HuH-7 (cell line): ENCODE measurements at places on chromosomes 13 and 19.
A peak's percentile ranks its signal among the peaks of the same experiment; 100 is the strongest.

- no peak for DNase-seq
Observed at GRCh38 chr19:11890634-11891033, 3.1 kb downstream of the ZNF69 start.

- DNase-seq, result no peak
Observed at GRCh38 chr13:113907635-113908617, 44.0 kb upstream of the GAS6 start.

DNA sequence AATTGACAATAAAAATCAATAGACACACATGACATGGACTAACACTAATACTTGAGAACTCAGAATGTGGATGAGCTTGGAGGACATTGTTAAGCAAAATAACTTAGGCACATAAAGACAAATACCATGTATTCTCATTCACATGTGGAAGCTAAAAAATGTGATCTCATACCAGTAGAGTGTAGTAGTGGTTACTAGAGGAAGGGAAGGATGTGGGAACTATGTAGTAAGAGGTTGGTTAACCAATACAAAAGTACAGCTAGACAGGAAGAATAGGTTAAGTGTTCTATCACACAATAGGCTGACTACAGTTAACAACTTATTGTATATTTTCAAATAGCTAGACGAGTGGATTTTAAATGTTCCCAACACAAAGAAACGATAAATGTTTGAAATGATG, 415.8 kb upstream of the KLF12 start:
- no peak for DNase-seq

GRCh38 chr13:65915195-65915594, 1314.9 kb downstream of the PCDH9 start:
- no peak for DNase-seq

DNA sequence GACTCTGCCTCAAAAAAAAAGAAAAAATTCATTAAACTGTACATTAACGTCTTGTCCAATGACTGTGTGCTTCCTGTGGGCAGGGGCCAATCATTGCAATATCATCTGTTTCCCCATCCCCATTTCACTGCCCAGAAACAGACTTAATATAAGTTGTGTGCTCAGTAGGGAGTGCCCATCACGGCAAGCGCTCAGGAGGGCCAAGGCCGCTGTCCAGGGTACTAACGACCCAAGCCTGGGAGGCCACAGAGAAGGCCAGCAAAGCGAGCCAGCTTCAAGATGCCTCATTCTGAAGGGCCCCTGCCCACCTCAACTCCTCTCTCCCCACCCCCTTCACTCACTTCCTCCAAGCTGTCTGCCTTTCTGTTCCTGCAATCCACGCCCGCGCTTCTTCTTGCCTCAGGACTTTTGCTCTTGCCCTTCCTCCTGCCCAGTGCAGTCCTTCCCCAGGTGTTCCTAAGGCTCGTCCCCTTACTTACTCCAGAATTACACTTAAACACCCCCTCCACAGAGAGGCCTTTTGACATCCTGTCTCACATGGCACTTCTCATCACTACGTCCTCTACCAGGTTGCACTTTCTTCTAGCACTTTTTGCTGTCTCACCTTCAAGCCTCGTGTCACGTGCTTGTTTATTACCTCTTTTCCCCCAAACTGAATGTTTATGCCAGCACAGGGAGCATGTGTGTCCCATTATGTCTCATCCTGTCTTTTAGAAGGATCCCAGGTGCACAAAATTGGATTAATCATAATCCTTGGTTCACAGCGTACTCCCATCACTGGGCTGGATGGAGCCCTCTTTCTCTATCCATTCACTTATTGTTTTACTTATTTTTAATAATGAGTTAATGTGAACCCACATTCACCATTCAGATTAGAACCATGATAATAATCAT, 11.3 kb upstream of the POU2F2 start:
- DNase-seq, result peak; percentile 61

DNA sequence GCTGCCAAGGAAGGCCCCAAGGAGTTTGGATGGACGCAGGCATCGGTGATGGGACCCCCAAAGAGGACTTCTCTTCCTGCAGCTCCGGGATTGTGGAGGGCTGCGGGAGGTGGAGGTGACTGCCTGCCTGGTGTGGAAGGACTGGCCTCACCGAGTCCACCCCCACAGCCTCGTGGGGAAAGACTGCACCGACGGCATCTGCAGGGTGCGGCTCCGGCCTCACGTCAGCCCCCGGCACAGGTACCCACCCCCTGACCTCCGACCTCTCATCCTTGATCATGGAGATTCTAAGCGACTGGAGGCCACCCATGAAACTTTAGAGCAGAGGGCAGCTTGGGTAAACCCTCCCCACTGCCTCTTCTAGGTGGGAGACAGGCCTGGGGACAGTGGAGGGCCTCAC, 16.9 kb upstream of the CLASRP start:
- DNase-seq, result no peak

- no peak for DNase-seq
Observed at GRCh38 chr13:101982903-101983302, 418.9 kb downstream of the FGF14 start.

DNA sequence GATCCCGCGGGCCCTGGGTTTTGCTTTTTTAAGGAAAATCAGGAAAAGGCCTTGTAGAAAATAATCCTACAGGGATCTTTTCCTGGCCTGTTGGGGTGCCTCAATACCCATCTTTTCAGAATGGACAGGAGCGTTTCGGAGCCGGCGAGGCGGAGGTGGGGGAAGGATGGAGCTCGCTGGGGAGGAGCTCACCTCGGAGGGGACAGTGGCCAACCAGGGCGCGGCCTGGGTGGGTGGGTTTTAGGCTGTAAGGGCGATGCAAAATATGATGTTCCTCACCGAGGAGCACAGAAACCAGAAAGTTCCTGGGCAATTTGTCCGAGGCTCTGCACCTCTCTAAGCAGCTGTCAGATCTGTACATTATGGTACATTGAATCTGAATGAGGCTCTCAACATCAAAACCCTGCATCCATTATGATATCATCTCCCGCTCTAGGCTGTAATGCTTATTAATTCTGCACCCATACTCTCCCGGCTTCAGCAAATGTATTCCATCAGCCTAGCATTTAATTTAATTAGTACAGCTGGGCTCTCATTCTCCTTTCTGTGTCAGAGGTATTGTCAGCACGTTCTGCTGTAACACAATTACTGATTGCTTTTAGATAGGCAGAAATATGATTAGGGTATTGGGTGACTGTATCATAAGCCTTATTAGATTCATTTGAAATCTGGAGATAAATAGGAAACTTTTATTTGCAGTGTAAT, 90.3 kb upstream of the SOX1 start:
- no peak for DNase-seq

- no peak for DNase-seq
Observed at GRCh38 chr13:44347949-44348348, 25.7 kb upstream of the SERP2 start.

GRCh38 chr13:82766732-82767321, 1115.4 kb downstream of the SLITRK1 start:
- DNase-seq, result no peak

DNA sequence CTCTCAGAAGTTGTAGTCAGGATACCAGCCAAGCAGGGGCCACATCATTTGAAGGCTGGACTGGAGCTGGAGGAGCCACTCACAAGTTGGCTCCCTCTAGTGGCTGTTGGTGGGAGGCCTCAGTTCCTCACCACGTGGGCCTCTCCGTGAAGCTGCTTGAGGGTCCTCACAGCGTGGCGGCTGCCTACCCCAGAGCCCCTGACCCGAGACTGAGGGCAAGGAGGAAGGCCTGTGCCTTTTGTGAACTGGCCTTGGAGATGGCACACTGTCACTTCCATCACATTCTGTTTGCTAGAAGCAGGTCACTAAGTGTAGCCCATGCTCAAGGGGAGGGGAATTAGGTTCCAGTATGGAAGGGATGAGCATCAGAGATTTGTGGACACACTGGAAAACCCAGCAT, 14.6 kb downstream of the GNA11 start:
- peak; percentile 73 for DNase-seq

DNA sequence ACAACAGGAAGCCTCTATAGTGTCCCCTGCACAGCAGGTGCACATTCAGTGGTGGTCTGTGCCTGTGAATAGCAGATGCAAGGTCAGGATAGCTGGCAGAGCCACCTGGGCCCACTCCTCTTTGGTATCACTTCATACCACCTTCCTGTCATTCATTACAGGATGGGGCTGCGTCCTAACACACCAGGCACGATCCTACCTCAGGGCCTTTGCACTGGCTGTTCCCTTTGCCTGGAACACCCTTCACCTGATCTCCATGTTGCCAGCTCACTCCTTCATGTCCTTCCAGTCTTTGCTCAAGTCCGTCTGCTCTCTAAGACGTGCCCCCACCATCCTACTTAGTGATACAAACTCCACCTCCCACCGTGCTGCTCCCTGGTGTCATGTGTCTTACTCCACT, 4.6 kb upstream of the LPAR2 start:
- DNase-seq, result no peak

GRCh38 chr13:93244918-93245280, 18.3 kb downstream of the GPC6 start:
- no peak for DNase-seq

- no peak for DNase-seq
Observed at GRCh38 chr13:113110048-113110851, 4.7 kb downstream of the F7 start.

DNA sequence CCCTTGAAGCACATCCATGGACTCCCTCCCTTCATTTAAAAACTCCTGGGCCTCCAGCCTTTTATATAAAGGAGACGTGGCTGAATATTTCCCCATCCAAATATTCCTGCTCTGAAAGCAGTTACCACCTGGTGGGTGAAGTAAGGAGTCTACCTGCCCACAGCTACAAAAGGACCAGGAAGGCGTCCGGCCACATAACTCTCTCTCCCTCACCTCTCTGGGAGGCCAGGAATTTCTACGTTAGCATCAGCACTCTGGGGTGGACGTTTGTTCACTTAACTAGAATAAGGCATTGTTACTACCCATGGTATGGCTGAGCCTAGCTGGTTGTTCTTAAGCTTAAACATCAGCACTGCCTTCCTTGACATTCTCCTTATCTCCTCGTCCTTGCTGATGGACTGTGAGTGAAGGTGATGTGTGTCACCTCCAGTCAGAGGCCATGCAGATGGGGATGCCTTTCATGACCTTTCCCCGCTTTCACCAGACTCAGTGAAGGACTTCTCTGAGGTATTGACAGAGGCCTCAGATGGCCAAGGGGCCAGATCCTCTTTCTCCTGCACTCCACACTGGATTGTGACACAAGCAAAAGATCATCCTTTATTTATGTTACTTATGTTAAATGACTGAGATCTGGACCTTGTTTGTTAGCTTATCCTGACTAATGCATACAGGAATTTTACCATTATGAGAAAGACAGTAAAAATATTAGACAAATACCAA, 22.2 kb upstream of the KPNA3 start:
- DNase-seq, result no peak

DNA sequence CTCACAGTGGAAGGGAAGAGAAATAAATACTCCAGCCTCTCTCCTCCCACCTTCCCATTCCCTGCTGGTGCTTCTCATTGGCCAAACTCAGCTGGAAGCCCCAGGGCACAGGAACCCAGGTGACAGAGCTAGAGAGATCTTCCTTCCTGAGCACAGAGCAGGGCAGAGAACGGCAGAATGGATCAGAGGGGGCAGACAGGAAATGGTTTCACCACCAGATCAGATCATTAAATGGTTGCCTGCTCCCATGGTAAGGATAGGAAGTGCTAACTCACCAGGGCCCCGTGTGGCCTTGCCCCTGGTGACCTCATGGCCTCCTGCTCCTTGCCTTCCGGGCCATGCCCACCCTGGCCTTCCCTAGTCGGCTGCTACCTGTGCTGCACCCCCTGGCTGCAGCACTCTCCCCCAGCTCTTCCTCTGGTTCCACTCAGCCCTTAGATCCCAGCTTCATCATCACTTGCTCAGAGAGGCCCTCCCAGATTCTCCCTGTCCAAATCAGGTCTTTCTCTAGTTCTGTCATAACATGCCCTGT, 108.7 kb downstream of the DPF1 start:
- no peak for DNase-seq

GRCh38 chr13:102466610-102467190, 64.9 kb upstream of the FGF14 start:
- DNase-seq, result no peak

GRCh38 chr13:33108620-33109019, 92.4 kb downstream of the KL start:
- DNase-seq, result no peak

DNA sequence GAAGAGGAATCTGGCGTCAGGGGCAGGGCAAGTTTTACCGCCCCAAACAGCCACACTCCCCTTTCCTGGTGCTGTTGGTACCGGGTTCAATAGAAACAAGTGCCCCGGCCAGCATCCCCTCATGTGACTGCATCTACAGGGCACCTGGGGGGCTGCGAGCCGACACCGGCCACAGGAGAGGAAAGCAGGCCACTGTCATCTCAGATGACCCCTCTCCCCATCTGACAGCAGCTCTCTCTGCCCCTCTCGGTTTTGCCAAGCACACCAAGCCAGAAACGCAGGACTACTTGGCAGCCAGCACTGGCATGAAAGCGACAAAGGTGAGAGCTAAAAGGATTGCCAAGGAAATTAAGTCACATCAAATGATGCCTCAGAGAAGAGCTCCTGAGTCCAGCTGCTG, 37.1 kb downstream of the MLLT1 start:
- DNase-seq, result no peak

DNA sequence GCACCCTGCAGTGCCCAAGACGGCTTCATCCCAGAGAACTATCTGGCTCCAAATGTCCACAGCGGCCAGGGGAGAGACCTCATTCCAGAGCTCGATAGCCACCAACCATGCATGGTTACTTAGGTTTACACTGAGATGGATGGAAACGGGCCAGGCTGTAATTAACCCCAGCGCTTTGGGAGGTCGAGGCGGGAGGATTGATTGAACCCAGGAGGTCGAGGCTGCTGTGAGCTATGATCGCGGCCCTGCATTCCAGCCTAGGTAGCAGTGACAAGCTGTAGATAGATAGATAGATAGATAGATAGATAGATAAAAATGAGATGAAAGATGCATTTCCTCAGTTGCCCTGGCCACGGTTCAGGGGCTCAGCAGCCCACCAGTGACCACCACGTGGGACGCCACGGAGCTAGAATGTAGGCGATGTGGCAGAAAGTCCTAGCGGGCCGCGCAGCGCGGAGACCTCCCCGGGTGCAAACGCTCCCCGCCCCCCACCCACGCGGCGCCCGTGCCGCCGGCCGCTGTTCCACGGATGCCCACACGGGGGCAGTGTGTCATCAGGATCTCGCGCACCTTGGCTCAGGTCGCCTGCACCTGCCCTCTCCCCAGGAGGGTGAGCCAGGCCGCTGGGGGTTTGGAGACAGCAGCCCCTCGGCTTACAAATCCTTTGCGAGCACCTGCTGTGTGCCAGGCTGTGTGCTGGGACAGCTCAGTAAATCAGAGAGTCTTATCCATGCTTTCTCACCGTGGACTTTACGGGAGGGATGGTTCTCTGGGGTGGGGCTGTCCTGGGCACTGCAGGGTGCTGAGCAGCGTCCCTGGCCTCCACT, 13.5 kb upstream of the TLE5 start:
- DNase-seq, result peak; percentile 71

DNA sequence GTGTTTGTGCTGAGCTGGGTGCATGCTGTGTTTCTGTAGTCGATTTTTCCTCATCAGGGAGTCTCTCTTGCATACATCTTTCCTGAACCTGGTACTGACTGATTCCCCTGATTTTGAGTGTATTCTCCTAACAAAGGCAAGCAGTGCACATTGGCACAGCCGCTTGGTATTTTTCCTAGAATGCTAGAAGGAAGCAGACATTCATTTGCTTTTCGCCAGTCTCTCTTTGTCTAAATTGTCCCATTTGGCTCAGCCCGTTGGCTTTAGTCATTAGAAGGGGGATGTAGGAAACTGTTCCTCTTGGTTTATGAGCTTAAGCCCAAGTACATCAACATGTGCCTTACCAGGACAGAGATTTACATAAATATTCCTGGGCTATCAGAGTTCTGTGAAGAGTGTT, 266.1 kb upstream of the TMTC4 start:
- no peak for DNase-seq

GRCh38 chr19:46287585-46287984, 9.3 kb upstream of the HIF3A start:
- no peak for DNase-seq
